ENCODE measurements at places on chromosomes 11 and 22.

- DNase-seq = no peak
These were observed 2.3 kb upstream of the ADORA2A start for GRCh38 chr22:24424901-24425775.

- no peak for DNase-seq
These were observed 24.9 kb downstream of the CD44 start for GRCh38 chr11:35163702-35164496.

GRCh38 chr11:74322667-74323066 lies 11.2 kb upstream of the P4HA3 start:
- no peak for DNase-seq

GRCh38 chr22:36660931-36661330 lies 42.6 kb downstream of the CACNG2 start:
- DNase-seq = no peak

DNA sequence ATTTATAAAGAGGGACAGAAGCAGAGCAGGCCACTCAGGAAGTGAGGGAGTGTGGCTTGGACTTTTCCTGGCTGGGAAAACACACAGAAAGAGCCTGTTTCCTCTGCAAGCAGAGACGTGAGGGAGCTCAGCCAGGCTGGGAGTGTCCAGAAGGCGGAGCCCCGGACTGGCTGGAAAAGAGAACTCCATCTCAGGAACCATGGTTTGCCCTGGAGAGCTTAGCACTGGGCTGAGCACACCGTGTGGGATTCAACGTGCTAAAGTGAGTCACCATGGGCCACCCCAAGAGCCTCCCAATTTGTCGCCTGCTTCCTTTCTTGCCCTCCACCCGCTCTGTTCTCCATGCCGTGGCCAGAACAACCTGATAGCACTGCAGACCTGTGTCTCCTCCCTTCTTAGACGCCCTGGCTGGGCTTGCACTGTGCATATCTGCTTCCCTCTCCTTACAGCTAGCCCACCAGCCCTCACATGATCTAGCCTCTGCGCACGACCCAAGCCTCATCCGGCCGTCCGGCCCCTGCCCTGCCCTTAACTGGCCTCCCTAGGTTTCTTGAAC lies 51.8 kb downstream of the GALNT18 start:
- DNase-seq = no peak

GRCh38 chr22:50308986-50309600 lies 1.6 kb upstream of the PLXNB2 start:
- no peak for DNase-seq

GRCh38 chr11:73314117-73314961 lies 6.3 kb downstream of the ARHGEF17 start:
- DNase-seq = no peak

GRCh38 chr11:88377144-88377543 lies 39.6 kb upstream of the CTSC start:
- DNase-seq = no peak

DNA sequence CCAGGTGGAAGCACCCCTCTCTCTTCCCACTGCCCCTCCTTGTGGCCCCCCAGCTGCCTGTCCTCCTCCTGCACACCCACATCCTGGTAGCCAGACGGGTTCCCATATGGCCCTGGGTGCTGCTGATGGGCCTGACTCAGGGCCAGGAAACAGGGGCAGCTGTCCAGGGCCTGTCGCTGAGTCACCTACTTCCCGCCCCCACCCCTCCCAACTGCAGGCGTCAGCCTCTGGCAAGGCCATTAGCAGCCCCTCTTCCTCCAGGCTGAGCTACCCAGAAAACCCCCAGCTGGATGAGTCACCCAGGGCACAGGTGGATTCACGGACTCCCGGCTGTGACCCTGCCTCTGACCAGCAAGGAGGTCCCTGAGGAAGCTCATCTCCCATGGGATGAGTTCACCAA lies 6.9 kb upstream of the GAL start:
- no peak for DNase-seq

GRCh38 chr22:28141614-28142013 lies 222.6 kb upstream of the PITPNB start:
- no peak for DNase-seq

- no peak for DNase-seq
These were observed 74.4 kb downstream of the WNT11 start for GRCh38 chr11:76131671-76132631.

DNA sequence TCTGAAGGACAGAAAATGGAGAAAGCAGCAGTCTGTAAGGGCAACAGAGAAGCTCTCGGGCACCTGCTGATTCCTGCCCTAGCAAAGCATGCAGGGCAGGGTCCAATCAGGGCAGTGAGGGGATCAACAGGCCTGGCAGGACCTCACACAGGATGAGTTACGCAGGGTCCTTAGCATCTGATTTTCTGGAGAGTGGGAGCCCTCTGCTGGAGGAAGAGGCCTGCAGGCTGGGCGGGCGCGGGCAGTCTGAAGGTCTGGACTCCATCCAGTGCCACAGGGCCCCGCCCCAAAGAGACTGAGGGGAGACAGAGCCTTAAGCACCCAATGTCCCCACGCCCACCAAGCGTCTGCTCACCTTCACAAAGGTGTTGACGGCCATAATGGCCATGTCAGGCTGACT lies 28.9 kb downstream of the AP1B1 start:
- DNase-seq = no peak

DNA sequence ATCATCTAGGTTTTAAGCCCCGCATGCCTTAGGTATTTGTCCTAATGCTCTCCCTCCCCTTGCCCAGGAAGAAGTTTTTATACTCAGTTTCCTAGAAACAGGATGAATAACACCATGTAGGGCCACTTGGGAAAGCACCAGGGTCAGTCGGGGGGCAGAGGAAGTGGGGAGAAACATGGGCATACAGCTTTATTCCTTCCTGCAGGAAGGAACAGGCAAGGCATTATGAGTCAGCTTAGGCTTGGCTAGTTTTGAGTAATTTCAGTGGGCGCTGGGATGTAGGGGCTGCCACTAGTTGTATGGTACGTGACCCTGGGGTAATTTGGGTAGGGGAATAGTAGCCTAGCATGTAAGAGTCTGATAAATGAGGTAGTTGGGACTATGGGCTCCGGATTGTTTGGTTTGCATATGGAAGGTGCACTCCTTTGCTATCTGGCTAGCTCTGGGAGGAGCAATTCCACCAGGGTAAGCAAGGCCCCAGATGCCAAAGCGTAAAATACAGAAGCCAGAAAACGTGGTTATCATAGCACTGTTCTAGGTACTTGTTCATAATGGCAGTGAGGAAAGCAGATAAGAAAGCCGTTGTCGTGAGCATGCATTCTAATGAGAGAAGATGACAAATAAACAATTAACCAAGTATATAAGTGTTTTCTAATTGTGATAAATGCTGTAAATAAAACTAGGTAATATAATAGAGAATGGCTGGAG lies 24.8 kb downstream of the ACER3 start:
- DNase-seq = no peak

GRCh38 chr11:78744949-78745348 lies 170.3 kb upstream of the NARS2 start:
- no peak for DNase-seq

DNA sequence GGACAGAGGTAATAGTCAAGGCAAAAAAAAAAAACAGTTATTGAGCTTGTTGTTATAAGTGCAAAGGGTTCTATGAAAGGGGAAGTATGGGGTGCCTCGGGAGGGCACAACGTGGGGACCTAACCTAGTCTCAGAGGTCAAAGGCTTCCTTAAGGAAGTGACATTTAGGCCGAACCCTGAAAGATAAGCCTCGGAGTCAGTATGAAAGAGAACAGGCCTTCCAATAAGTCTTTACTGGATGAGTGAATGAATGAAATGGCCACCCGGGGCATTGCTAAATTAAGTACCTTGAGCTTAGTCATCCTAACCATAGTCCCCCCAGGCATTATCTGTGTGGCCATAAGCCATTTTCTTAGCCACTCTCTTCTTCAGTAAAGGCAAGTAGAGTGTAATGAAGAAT lies 19.7 kb downstream of the FLI1 start:
- DNase-seq = no peak

- no peak for DNase-seq
These were observed 6.8 kb upstream of the TPBGL start for GRCh38 chr11:75233754-75234172.

GRCh38 chr22:36757668-36758211 lies 18.2 kb downstream of the IFT27 start:
- peak; percentile 69 for DNase-seq

DNA sequence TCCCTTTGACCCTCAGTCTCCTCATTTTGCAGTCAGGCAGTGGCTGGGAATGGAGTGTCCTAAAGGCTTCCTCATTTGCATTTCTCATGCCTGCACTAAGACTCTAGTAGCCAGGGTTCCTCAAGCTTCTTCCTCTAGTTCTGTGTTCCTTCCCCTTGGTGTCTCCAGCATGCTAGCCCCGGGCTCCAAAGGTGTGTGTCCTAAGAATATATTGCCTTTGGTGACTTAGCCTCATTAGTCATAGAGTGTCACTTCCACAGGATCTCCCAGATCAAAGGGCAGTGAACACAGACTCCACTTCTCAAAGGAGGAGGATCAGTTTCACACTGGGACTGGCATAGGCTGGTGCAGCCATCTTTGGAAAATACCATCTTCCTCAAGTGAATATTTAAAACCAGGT lies 21.4 kb upstream of the ACER3 start:
- no peak for DNase-seq

DNA sequence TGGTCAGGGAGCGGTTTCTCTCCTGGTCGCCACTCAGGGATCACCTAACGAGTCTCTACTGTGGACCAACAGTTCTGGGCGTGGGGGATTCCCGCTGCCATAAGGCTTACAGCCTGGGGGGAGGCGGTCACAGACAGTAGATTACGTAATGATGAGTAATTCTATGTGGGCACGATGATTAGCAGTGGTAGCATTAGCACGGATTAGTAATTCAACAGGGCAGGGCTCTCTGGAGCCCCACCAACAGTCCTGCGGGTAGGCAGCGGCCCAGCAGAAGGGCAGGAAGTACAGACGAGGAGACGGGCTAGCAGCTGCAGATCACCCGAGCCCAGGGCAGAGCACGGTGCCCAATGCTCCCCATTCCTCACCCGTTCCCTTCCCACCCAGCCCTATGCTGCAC lies 3.6 kb downstream of the SHISAL1 start:
- no peak for DNase-seq

GRCh38 chr22:44975427-44976262 lies 34.2 kb downstream of the PHF21B start:
- peak; percentile 38 for DNase-seq

DNA sequence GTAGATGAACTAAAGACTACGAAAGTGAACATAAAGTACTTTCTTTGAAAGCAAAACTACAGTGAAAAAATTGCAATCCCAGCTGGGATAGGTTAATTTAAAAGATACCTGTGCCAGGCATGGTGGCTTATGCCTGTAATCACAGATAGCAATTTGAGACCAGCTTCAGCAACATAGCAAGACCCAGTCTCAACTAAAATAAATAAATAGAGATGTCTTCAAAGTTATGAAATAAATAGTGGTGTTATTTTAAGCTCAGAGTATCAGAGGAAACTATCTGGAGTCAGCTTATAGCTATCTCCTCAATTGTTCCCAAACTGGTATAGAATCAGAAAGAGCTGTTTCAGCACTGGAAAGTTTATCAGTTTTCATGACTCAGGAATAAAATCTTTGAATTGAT lies 17.3 kb upstream of the MMP13 start:
- DNase-seq = no peak

- no peak for DNase-seq
These were observed 45.3 kb upstream of the TTC12 start for GRCh38 chr11:113269096-113269495.

DNA sequence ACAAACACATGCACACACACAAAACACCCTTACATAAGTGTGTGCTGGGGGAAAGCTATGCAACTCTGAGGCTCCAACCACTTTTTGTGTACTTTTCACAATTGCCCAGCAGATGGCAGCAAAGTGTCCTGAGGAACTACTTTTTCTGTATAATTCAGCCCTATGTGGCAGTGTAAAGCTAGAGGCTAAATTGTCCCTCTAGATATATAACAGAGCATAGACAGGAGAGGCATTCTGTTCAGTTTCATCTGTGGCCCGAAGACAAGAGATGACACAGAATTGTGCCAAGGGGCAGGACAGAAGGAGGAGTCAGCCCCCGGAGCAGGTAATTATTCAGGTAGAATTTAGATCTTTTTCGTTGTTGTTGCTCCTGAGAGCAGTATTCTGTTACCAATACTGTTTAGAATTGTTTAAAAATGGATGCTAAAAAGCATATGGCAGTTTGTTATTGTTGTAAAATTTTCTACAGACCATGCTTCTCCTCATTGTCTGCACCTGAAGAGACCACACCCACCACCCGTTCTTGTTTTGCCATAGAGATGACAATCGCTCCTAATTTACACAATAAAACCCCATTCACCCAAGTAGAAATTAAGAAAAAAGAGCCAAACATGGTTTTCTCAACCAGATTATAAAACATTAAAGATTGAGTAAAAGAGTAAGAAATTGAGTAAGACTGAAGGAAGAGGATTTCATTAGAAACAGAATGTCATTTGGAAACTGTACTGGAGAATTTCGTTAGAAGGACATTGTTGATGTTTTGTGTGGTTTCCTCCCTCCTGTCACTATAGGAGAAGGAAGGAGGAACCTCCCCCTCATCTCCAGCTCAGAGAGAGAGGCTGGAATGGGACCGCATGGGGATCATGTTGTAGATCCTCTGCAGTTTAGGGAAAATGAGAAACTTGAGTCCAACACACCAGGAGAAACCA lies 14.5 kb upstream of the MS4A7 start:
- DNase-seq = peak; percentile 50

DNA sequence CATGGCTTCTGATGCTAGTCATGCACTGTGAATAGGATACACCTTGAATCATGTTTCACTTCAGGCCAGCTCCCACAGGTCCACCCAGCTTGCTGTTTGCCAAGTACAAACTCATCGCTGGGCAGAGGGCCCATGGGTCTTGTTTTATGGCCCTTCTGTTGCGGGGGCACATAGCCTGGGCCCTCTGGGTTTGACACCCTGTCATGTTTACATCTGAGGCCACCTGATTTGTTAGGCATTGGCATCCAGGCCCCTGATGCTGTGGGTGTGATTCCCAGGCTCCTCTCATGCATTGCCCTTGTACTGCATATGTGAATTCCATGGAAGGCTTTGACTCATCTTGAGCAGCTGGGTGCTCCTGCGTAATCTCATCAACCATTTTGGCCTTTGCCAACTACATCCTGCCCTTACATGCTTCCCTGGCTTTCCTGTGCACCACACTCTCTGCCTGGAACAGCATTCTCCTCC lies 32.6 kb downstream of the PPFIBP2 start:
- DNase-seq = no peak

DNA sequence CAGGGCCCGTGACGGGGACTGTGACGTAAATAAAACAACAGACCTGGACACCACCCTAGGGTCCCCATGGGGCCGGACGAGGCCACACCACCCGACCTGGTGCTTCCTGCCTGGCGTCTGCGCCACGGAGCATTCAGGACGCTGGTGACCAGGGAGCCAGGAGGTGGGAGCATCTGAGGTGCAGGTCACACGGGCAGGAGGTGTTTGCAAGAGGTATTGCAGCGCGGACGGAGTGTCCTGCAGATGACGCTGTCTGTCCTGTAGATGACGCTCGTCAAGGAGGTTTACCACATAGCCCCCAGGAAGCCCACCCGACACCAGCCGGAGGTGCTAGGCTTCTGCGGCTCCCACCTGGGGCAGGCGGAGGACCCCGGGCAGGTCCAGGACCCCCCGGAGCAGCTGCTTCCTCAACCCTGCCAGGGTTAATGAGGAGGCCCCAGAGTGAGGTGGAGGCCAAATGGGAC lies 986 bp upstream of the MUC5B start:
- DNase-seq = no peak
